ENCODE measurements at places on chromosomes 12 and 14.

- DNase-seq, result no peak
Measured at GRCh38 chr12:127595506-127595905, 671.5 kb upstream of the TMEM132C start.

DNA sequence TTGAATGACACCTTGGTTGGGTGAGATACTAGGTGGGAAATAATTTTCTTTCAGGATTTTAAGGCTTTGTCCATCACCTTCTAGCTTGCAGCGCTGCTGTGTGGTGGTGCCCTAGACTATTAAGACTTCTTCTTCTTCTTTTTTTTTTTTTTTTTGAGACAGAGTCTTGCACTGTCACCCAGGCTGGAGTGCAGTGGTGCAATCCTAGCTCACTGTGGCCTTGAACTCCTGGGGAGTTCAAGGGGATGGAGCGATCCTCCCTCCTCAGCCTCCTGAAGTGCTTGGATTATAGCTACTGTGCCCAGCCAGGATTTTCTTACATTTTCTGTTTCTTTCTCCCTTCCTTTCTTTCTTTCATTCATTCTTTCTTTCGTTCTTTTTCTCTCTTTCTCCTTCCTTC lies 10.3 kb upstream of the MTA1 start:
- DNase-seq, result no peak

GRCh38 chr12:6362403-6362802 lies 13.0 kb downstream of the SCNN1A start:
- no peak for DNase-seq

DNA sequence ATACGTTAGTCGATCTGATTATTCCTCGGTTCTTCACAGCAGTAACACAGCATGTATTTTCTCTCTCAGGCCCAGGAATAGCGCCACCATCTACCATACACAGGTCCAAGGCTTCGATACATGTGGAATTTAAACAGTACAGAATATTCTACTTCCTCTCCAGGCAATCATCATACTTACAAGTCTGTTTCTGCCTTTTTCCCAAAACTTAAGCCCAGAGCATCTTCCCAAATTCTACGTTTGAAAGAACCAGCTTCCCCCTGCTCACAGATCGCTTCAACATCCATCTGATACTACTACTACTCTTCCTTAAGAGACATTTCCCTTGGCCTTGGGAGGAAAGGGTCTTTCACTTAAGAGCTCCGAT lies 626 bp downstream of the TXNDC16 start:
- DNase-seq, result no peak

DNA sequence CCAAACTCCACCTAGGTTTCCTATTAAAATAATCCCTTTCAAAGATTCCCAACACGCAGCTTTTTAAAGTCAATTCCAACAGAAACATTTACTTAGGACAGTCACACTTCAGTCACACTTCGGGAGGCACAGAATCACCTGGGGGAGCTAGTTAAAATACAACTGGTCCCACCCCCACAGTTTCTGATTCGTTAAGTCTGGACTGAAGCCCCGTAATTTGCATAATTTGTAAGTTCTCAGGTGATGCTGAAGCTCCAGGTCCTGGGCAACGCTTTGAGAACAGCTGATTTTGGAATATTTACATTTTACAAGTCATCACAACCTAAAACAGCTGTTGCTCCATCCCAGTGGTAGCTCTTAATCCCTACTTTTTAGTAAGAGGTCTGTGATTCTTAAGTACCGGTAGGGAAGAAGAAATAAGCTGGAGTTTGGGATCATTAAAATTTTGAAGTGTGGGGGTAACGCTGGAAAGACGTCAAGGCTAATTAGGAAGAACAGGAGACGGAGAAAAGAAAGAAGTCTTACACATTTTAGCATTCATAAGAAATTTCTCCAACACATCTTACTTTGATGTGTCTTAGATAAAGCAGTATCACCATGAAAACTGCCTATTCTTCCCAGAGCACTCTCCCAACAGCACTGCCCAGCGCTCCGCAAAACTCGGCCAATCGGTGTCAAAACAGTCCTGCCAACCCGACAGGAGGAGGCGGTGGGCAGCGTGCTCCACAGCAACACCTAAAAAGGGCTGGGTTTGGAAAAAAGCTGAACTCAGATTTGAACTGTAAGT lies 1.1 kb downstream of the IPO8 start:
- no peak for DNase-seq

DNA sequence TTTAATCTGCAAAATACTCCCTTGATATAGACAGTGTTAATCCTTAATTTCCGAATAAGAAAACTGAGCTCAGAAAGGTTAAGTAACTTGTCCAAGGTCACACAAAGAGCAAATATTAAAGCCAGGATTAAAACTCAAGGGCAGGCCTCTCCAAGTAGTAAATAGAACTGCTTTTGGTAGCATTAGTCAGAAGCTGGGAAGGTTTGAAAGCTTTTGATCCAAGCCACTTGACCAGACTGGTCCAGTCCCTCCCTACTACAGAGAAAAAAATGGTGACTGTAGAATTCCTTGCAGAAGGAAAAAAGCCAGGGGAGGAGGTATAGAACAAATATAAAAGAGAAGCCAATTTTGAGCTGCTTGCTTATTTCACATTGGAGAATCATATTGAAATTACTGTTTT lies 111.5 kb downstream of the NT5DC3 start:
- no peak for DNase-seq

DNA sequence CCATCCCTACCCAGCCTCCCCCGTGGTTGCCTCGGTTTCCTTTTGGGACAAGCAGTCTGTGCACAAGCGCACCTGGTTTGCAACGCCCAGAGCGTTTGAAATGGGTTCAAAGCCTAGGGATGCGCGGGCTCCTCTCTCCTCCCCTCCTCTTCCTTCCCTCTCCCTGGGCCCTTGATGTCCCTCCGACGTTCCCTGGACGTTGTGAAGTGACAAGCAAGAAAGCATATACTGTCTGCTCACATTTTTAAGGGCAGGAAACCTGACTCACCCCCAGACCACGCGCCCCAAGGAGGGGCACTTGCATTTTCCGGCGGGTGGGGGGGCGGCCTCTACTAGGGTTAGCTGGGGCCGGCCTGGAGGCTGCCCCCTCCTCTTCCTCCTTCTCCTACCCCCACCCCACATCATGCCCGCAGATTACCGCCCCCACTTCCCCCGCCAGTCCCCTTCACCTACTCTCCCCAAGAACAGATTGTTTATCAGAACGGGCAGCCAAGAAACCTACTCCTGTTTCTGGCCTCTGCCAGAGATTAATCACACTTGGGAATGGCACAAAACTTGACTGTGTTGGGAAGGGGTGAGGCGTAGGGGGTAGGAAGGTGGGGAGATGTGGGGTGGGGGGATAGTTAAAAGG lies 9.5 kb upstream of the IRF2BPL start:
- no peak for DNase-seq

DNA sequence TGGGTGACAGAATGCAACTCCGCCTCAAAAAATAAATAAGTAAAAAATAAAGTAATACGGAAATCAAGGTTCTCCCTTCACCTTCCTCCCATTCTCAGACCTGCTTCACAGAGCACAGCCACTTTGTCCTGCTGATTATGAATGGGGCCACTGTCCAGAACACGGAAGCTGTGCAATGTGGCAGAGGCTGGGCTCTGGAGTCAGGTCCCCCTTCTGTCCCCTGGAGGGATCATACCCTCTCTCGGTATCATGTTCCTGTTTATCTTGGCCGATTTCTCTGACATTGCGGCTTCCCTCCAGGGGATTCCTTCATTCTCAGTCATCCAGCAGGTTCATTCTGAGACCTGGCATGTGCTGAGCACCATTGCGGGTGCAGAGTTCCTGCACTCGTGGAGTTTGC lies 11.3 kb downstream of the PPP2R5C start:
- DNase-seq, result no peak

DNA sequence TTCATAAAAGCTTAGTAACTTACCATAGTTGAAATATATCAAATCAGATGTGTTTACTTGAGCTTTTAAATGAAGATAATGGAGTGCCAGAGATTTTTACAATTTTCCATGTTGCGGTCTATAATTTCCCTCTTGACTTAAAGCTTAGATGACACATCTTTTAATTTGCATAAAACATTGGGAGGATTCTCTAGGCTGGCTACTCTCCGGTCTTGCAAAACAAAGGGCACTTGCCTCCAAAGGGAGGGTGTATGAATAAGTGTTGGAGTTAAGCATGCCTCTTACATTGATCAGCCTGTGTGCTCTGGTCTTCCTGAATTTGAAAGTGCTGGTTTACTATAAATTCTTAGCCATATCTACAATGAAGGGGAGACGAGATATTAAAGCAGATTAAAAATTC lies 336.4 kb upstream of the NAV3 start:
- no peak for DNase-seq

DNA sequence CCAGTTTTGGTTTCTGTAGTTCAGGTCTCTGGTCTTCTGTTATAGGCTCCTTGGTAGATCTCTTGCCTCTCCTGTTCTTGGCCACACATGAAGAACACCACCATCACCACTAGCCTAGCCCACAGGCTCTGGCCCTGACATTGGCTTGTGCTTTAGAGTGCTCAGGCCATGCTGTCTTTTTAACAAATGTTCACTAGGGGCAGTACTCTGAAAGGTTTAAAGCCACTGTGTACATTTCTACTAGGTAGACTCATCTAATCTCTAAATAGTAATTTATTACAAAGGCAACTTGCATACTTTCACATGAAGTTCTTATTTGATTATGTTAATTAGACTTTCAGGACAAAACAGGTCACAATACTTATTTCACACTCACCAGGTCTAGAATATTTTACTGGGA lies 38.3 kb downstream of the PDE6H start:
- DNase-seq, result no peak

Measured in GM04503 (cell line).